ENCODE measurements at places on chromosomes 16 and 17.

GRCh38 chr17:60256174-60256573, 106.4 kb downstream of the CA4 start:
- DNase-seq: no peak

DNA sequence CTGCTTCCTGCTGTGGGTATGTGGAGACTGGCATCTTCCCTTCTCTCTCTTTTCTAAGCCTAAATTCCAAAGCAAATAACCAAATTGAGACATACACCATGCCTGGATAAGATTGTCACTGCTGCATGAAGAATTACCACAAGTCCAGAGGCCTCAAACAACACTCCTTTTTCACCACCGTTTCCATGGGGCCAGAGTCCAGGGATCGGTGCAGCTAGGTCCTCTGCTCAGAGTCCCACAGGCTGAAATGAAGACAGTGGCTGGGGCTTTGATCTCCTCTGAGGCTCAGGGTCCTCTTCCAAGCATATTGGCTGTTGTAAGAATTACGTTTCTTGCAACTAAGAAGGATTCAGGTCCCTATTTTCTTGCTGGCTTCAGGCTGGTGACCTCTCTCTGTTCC, 130.4 kb downstream of the SLC39A11 start:
- DNase-seq: no peak

- no peak for DNase-seq
These were observed 28.2 kb upstream of the CCL1 start for GRCh38 chr17:34391241-34391640.

GRCh38 chr17:81302861-81303333, 7.8 kb upstream of the SLC38A10 start:
- no peak for DNase-seq

DNA sequence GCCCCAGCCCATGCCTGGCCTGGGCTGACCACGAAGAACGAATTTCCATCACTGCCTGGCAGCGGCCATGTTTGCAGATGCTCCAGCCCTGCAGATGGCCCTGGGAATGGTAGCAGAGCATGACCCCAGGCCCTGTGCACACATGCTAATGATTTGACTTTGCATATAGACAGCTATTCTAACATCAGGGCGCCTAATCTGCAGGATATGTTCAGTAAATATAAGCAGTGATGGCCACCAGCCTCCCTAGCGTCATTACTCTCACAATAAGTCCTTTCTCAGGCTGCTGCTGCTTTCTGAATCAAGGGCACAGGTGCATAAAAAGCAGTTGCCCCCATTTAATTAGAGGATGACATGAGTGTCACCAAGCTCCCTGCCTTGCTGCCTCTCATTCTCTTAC, 24.2 kb downstream of the DNAH9 start:
- DNase-seq: no peak

- DNase-seq: no peak
These were observed 1.3 kb downstream of the IL34 start for GRCh38 chr16:70647441-70648359.

GRCh38 chr17:60149691-60150582, at the start of gene CA4:
Gene CA4, plus strand, starts transcription at chr17:60149973. Its CDS starts 62 bp downstream, at chr17:60150035.
- no peak for DNase-seq

GRCh38 chr17:11557727-11558452, 40.4 kb upstream of the DNAH9 start:
- no peak for DNase-seq

DNA sequence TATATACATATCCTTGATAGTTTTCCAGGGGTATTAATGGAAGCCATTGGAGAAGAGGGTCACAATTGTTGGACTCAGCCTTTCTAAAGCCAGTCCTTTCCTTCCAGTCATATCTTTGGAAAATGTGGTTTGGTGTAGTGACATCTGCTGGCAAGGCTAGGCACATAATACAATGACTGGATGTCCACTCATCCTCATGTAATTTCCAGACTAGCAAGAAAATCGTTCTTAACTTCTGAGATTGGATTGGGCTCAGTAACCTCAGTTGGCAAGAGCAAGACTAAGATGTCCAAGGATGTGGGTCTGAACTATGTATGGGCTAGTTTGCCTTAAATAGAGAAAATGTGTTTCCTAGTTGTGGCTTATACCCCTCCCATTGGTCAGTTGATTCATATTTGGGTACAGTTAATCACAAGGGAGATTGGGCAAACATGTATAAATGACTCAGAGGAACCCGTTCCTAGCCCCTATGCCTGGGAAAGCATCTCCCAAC, 8.7 kb upstream of the KAT7 start:
- no peak for DNase-seq

DNA sequence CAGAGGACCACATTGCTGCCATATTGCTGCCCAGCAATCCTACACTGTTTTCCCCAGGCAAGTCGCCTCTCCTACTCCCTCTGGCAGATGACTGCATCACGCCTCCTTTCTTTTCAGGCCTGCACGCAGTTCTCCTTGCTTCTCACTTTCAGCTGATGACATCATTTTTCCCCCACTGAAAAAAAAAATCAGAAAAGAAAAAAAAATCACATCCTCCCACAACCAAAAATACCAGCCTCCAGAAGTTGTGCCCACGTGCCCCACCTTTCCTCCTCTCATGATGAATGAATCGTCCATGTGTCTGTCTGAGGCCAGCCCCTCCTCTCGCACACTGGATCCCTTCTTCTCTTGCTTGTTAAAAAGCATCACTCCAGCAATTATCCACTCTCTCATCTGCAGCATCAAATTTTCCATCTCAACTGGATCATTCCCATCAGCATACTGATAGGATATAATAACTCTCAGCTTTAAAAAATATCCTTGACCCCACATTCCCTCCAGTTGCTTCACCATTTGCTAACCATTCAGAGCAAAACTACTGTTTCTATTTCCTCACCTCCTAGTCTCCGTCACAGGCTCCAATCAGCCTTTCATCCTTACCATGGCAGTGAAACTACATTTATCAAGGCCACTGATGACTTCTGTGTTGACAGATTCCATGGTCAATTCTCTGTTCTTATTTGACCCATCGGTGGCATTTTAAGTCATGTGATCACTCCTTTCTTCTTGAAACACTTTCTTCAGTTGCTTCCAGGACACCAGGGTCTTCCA, 30.1 kb upstream of the DYNLL2 start:
- DNase-seq: no peak

DNA sequence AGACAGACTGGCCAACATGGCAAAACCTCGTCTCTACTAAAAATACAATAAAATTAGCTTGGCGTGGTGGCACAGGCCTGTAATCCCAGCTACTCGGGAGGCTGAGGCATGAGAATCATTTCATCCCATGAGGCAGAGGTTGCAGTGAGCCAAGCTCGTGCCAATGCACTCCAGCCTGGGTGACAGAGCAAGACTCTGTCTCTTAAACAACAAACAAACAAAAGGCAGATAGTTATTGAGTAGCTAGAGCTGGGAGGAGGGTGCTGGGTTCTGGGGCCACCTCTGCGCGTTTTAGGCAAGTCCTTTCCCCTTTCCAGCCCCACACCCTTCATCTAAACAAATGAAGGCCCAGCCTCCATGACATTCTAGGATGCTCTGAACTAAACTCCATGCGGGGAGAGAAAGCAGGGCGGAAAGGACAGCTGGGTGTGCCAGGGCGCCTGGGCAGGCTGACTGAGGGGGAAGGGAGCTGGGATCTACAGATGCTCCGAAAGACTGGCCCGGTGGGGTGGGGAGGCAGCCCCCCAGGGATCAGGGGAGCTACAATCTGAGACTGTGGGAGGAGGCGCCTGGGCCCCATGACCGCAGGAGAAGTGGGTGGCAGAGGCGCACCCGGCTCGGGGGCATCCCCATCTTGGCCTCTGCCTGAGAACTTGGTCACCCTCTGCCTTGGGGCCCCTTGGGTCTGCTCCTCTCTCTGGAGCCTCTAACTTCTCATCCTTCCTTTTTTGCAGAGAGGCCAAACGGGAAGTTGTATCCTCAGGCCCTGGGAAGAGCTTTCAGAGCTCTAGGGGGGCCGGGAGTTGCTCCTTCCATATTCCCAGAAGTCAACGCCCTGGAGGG, 910 bp downstream of the ITGAL start:
- no peak for DNase-seq

DNA sequence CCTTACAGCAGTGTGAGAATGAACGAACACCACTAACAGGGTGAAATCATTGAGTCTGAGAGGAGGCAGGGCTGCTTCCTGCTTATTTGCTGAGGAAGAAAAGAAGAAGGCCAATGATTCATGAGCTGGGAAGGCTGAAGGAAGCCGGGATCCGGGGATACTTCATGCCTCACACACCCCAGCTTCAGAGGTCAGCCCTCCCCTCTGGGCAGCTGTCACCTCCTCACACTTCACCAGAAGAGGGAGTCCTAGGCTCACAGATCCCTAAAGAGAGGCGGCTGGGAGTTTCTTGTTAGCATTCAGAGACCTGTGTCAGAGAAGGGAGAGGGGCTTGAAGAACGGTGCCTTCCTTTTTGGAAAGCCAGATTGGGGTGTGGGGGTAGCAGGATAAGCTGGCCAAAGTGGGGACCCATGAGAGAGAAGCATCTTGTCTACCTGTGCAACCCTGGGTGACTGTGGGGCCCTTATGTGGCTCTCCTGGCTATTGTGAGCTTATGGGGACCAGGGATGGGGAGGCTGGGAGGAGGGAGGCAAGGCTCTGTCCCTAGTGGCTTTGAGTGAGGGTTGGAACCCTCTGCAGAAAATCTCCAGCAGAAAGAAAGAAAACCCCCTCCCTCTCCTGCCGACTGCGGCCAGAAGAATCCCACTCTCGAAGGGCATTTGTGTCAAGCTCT, 94.6 kb downstream of the RGS9 start:
- DNase-seq: no peak

DNA sequence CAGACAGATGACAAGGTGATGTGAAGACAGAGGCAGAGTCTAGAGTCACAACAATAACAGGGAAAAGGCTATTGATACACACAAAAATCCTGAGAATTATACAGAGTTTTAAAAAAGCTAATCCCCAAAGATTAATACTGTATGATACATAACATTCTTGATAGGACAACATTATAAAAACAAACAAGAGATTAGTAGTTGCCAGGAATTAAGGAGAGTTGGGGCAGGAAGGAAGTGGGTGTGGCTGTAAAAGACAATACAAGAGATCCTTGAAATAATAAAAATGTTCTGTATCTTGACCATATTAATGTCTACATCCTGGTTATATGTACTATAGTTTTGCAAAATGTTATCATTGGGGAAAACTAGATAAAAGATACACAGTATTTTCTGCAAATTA, 309.5 kb upstream of the PMFBP1 start:
- DNase-seq: no peak

- DNase-seq: no peak
These were observed 10.8 kb downstream of the EXOC7 start for GRCh38 chr17:76092526-76093413.

DNA sequence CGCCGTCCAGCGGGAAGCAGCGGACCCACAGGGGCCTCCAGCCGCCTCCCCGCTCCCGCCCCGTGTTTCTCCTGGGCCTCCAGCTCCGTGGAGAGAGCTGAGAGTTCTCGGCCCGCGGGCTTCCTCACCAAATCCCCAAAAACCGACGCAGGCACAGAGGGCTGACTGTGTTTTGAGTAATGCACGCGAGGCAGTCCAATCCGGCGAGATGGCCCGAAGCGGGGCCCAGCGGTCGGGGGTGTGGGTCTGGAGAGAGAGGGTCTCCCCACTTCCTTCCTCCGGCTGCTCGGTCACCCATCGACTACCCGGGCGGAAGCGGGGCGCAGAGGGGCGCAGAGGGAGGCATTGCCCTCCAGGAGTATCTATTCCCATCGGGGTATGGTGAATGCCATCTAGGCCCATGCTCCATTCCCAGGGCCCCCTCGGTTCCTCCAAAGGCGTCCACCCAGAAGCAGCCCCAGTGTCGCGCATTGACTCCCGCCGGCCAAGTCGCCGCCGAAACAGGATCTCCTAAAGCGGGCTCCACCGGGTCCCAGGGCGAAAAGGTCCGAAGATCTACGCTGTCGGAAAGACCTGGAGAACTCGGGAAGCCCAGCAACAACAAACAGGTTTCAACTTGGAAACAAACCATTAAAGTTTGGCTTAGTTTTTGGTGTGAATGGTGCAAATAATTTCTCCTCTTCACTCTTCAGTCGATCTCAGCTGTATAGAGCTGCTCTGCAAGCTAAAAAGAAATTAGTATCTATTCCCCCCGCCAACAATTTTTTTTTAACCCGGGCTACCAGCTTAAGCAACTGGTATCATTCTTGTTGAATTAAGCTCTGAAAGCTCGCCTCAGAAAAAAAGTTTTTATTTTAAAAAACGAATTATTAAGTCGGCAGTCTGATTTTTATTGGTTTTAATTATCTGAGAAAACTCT, 19.2 kb upstream of the HOXB13 start:
- DNase-seq: no peak

DNA sequence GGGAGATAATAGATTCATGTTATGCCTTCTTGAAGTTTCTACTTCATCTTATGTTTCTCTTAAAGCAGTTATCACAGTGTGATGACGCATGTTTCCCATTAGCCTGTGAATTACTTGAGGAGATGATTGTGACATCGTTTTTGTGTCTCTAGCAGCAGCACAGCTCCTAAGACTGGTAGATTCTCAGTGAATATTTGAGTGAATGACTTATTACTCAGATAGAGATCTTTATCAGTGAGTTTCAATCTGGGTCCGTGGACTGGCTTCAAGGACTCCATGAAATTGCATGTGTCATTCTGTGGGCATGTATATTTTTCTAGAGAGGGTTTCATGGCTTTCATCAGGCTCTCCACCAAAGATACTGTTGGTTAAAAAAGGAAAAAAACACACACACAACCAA, 29.9 kb downstream of the YPEL2 start:
- DNase-seq: no peak

GRCh38 chr16:55695595-55695994, 39.8 kb downstream of the SLC6A2 start:
- no peak for DNase-seq

DNA sequence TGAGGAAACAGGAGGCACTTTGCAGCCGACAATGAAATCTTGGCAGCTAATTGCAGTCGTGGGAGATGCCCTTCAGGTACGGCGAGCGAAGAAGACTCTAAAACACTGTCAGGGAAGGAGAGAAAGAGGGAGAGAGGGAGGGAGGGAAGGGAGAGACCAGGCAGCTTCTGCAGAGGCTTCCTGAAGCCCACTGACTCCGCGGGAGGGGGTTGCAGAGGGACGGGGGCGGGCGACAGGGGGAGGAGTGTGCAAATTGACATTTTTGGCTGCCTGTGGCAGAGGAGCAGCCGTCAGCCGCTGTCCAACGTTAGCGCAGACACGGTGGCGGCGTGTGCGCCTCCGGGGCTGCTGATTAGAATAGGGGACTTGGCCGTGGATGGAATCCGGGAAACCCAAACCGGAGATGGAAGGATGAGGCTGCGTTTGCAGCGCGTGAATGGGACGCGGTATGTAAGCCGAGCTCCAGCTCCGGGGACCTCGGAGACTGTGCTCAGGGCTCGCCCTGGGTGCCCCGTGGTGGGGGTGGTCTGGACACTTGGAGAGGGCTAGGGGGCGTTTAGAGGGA, 849.1 kb upstream of the RBFOX1 start:
- DNase-seq: no peak
